ENCODE measurements at places on chromosomes 1 and 21. TPM values are rescaled to one million over a fixed set of nuclear protein-coding genes. Genes with fewer than 3 reads are reported as not detected.
A peak's percentile ranks its signal among the peaks of the same experiment; 100 is the strongest.

- peaks cover 65% of the 10 kb centered on the region for H3K4me1 ChIP-seq
- peak overlapping the region; percentile 98 for H3K27ac ChIP-seq
- H3K27me3 ChIP-seq, result no peaks in the 10 kb centered on the region
Measured at GRCh38 chr1:223717695-223718363, 5.5 kb downstream of the CAPN2 start.

GRCh38 chr1:119653135-119653838 lies 5.2 kb upstream of the ZNF697 start:
- H3K36me3 ChIP-seq, result no peaks in the 10 kb centered on the region
- H3K27ac ChIP-seq, result no peak overlapping the region
- H3K27me3 ChIP-seq, result peaks cover 70% of the 10 kb centered on the region
- peaks cover 2% of the 10 kb centered on the region for H3K4me1 ChIP-seq
- no peak for DNase-seq

DNA sequence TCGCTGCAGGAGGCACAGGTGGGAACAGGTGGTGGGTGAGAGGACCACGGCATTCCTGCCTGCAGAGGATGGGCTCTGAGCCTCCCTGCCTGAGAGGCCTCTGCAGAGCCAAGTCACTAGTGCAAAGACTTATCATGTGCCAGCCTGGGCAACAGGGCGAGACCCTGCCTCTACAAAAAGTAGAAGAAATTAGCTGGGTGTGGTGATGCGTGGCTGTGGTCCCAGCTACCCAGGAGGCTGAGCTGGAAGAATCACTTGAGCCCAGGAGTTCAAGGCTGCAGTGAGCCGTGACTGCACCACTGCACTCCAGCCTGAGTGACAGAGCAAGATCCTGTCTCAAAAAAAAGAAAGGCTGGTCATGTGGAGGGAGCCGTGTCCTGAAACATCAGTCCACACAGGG lies 46.4 kb downstream of the PKNOX1 start:
- H3K27me3 ChIP-seq, result no peaks in the 10 kb centered on the region
- H3K36me3 ChIP-seq, result peaks cover 11% of the 10 kb centered on the region
- H3K27ac ChIP-seq, result no peak overlapping the region
- H3K4me1 ChIP-seq, result peaks cover under 1% of the 10 kb centered on the region

DNA sequence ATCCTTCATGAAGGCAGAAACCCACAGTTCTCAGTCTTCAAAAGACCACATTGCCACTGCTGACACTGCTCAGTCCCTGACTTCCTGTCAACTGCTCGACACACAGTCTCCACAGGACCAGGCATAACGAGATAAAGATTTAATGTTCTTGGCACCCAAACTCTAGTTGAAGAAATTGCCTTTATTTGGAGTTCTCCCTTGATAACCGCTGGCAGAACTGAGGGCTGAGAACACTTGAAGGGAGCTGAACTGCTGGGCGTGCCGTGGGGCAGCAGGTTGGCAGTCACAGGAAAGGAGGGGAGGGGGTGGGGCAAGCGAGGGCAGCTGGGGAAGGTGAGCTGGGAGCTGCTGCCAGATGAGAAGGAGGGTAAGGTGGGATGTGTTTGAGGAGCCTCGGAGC lies 15.9 kb downstream of the HENMT1 start:
- peak overlapping the region; percentile 97 for H3K27ac ChIP-seq
- H3K27me3 ChIP-seq, result no peaks in the 10 kb centered on the region
- H3K4me1 ChIP-seq, result peaks cover 62% of the 10 kb centered on the region
- peak overlapping the region; percentile 78 for H3K4me3 ChIP-seq
- DNase-seq, result peak; percentile 49

DNA sequence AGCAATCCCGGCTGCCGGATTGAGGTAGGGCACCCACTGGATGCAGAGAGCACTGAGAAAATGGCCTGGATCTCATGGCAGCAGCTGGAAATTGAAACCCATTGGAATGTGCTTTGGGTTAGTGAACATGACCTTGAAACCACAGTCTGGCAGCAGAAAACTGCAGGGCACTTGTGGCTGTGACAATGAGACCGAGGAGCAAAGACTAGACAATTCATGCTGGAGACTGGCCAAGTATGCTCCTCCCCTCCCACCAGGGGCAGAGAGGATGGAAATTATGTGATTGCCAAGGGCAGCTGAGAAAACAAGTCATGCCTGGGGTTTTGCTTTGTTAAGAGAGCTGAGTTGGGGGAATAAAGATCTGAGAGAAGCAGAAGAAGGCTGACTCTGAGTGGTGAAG lies 60.7 kb downstream of the ZNF697 start:
- no peak overlapping the region for H3K4me3 ChIP-seq
- no peak overlapping the region for H3K27ac ChIP-seq
- peaks cover 10% of the 10 kb centered on the region for H3K27me3 ChIP-seq
- peaks cover 1% of the 10 kb centered on the region for H3K4me1 ChIP-seq
- no peaks in the 10 kb centered on the region for H3K36me3 ChIP-seq

SMIM1 gene
- 2.1 TPM for total RNA-seq

- no peaks in the 10 kb centered on the region for H3K27me3 ChIP-seq
- no peak for DNase-seq
- no peak overlapping the region for H3K4me3 ChIP-seq
- H3K36me3 ChIP-seq, result peaks cover 9% of the 10 kb centered on the region
- no peaks in the 10 kb centered on the region for H3K4me1 ChIP-seq
Measured at GRCh38 chr1:22508329-22508728, 55.0 kb upstream of the EPHA8 start.

DNA sequence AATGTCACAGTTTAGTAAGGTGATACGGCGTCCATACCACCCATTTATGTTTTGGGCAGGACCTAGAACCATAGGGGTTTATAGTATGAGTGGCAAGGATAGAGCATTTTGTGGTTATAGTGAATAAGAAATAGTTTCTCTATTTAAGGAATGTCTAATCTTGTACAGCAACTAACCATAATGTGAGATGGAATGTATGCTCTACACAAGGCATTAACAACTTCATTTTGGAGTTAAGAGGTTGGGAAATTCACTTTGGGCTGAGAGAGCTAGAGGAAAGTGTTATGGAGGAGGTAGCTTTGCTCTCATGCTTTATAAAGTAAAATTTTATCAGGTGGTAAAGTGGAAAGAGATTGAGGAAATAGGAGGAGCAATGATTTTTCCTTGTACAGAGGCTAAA lies 3.0 kb upstream of the MCL1 start:
- no peak for DNase-seq
- peaks cover 13% of the 10 kb centered on the region for H3K4me1 ChIP-seq
- no peak overlapping the region for H3K4me3 ChIP-seq
- H3K27ac ChIP-seq, result no peak overlapping the region

GRCh38 chr1:202317941-202318925 lies 23.5 kb downstream of the UBE2T start:
- no peak overlapping the region for H3K27ac ChIP-seq
- no peak for DNase-seq
- peaks cover 18% of the 10 kb centered on the region for H3K27me3 ChIP-seq
- H3K36me3 ChIP-seq, result no peaks in the 10 kb centered on the region

DNA sequence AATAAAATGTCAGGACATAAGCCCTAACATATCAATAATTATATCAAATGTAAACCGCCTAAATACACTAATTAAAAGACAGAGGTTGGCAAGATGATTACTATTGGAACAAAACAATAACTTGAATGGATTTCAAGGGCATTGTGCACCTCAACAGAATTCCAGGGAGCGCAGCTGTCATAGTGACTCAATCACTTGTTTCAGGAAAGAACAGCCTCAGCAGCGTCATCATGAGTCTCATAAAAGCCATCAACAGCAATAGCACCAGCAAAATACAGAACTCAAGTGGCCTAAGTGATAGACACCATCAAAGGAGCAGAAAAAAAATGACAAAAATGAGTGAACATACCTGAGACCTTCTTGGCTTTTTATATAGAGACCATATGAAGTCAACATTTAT lies 632.7 kb upstream of the NR5A2 start:
- H3K4me3 ChIP-seq, result no peak overlapping the region
- no peak overlapping the region for H3K27ac ChIP-seq
- H3K36me3 ChIP-seq, result no peaks in the 10 kb centered on the region
- H3K4me1 ChIP-seq, result no peaks in the 10 kb centered on the region

GRCh38 chr1:202018468-202019234 lies 8.3 kb downstream of the ELF3 start:
- no peaks in the 10 kb centered on the region for H3K36me3 ChIP-seq
- no peak overlapping the region for H3K27ac ChIP-seq
- peaks cover 6% of the 10 kb centered on the region for H3K27me3 ChIP-seq
- DNase-seq, result no peak

GRCh38 chr1:106637566-106637965 lies 418.9 kb upstream of the PRMT6 start:
- no peaks in the 10 kb centered on the region for H3K36me3 ChIP-seq
- H3K27ac ChIP-seq, result no peak overlapping the region
- H3K4me1 ChIP-seq, result no peaks in the 10 kb centered on the region
- no peaks in the 10 kb centered on the region for H3K27me3 ChIP-seq
- no peak overlapping the region for H3K4me3 ChIP-seq

GRCh38 chr1:95207223-95207935 lies 26.6 kb upstream of the RWDD3 start:
- H3K4me1 ChIP-seq, result no peaks in the 10 kb centered on the region
- H3K27ac ChIP-seq, result no peak overlapping the region
- no peak overlapping the region for H3K4me3 ChIP-seq
- H3K27me3 ChIP-seq, result peaks cover 2% of the 10 kb centered on the region

GRCh38 chr1:205812271-205812877 lies 624 bp downstream of the SLC41A1 start:
- H3K36me3 ChIP-seq, result peaks cover 8% of the 10 kb centered on the region
- H3K4me3 ChIP-seq, result peak overlapping the region; percentile 93
- H3K27ac ChIP-seq, result peak overlapping the region; percentile 84
- peak; percentile 42 for DNase-seq

LRRC71 gene
- not detected for total RNA-seq

POTED gene
- total RNA-seq, result not detected

DNA sequence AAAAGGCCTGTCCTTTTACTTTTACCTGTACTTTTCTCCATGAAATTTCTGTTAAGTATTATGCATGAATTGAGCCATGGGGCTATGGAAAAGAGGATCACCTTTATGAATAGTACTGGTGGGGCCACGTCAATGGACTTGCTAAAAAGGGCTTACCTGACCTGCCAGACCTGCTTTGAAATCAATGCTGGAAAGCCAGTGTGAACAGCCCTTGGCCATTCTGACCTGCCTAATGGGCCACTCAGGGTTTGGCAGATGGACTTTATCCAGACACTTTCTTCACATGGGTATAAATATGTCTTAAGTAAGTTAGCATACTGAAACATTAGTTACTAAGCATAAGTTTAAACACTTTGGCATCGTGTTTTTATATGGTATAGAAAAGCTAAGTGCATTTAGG lies 8.3 kb upstream of the GUK1 start:
- H3K4me1 ChIP-seq, result peaks cover 12% of the 10 kb centered on the region
- no peaks in the 10 kb centered on the region for H3K36me3 ChIP-seq
- no peak overlapping the region for H3K4me3 ChIP-seq
- peaks cover 29% of the 10 kb centered on the region for H3K27me3 ChIP-seq
